CD4-positive, alpha-beta T cell (primary cell): ENCODE measurements at places on chromosomes 3 and 15. TPM values are rescaled to one million over a fixed set of nuclear protein-coding genes. Genes with fewer than 3 reads are reported as not detected.
A peak's percentile ranks its signal among the peaks of the same experiment; 100 is the strongest.

GRCh38 chr15:48343865-48344264 is 12.6 kb downstream of the DUT start:
- no peaks in the 10 kb centered on the region for H3K4me1 ChIP-seq
- no peaks in the 10 kb centered on the region for H3K27me3 ChIP-seq
- no peak for DNase-seq
- H3K27ac ChIP-seq = no peak overlapping the region
- H3K4me3 ChIP-seq = no peak overlapping the region
- H3K36me3 ChIP-seq = peaks cover 31% of the 10 kb centered on the region

The MED12L gene
- 0.49 TPM for total RNA-seq

DNA sequence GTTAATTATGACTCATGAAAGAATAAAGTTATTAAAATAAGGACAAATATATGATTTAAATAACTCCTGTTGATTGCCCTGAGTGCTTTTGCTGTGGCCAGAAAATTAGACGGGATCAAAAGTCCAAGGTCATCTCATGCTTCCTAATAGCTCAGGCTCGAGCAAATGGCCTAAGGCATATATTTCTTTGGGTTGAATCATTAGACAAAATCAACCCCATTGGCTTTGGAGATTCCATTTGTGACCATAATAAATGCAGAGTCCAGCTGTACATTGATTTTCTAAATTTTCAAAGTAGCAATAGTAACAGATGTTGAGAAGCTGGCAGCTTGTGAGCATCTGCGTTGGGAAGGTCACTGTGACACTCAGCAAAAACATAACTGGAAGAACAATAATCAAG is 464.5 kb upstream of the TGFBR2 start:
- no peaks in the 10 kb centered on the region for H3K4me1 ChIP-seq
- no peak overlapping the region for H3K27ac ChIP-seq
- no peaks in the 10 kb centered on the region for H3K36me3 ChIP-seq
- no peak for DNase-seq
- no peak overlapping the region for H3K4me3 ChIP-seq

- peaks cover 31% of the 10 kb centered on the region for H3K4me1 ChIP-seq
- no peaks in the 10 kb centered on the region for H3K27me3 ChIP-seq
- no peak for DNase-seq
- no peak overlapping the region for H3K4me3 ChIP-seq
Observed at GRCh38 chr3:112137781-112138180, 4.7 kb upstream of the GCSAM start.

DNA sequence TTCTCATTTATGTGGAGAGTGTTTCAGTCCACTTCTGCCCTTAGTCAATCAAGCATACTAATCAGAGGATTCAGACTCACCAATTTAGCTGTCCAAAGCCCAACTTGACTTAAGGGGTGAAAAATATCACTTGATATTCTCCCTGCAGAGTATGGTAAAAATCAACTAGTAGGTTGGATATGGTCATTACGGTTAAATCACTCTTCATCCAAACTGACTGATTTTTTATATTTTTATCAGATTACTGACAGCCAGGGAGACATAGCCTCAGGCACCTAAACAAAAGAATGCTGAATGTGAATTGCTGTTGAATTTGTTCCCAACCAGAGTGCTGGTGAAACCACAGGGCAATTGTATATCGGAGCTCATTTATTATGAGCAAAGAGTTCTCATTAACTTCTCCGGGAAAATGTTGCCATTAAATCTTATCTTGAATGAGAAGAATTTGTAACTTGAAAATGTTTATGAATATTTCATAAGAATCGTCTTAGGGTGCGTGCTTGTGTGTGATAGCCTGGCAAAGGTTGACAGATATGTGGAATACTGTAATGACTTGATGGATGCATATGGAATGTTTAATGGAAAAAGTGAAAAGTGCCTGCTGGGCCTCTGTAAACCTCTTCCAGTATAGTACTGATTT is 411.2 kb downstream of the NAALADL2 start:
- H3K27ac ChIP-seq = no peak overlapping the region
- H3K36me3 ChIP-seq = no peaks in the 10 kb centered on the region
- H3K27me3 ChIP-seq = no peaks in the 10 kb centered on the region

DNA sequence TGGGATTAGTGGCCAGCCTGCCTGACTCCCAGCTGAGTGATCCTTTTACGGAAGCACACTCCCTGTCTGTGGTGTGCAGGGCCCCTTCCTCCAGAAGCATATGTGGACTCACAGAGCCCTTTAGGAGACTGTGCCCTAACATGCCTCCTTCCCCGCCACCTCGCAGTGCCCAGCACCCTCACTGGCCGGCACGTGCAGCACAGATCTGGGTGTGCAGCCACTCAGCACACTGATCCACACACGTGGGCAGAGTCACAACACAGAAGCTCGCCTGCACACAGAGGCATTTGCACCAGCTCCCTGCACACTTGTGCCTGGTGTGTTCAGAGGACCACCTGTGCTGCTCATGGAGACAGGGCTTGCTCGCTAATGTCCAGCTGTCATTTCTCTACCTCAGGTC is 23.6 kb upstream of the CSPG4 start:
- DNase-seq = no peak
- H3K27me3 ChIP-seq = no peaks in the 10 kb centered on the region
- peaks cover 28% of the 10 kb centered on the region for H3K4me1 ChIP-seq
- no peaks in the 10 kb centered on the region for H3K36me3 ChIP-seq
- H3K4me3 ChIP-seq = no peak overlapping the region

DNA sequence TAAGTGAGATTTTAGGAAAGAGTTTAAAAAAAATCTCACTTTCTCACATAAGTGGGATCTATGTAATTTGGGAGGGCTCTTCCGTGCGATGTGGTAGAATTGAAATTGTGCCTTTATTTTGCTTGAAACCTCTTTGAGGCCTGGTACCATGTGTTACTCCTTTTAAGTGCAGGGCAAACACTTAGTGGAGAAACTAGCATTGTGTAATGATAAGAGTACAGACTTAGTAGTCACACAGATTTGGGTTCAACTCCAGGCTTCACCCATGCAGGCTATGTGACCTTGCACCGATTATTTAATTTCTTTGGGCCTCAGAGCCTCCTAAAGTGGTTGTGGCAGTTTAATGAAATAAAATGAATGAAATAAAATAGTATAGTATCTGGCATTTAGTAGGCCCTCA is 2.4 kb downstream of the PSMA4 start:
- H3K36me3 ChIP-seq = peaks cover 49% of the 10 kb centered on the region
- H3K4me3 ChIP-seq = no peak overlapping the region
- H3K27me3 ChIP-seq = no peaks in the 10 kb centered on the region
- H3K27ac ChIP-seq = no peak overlapping the region
- no peak for DNase-seq

DNA sequence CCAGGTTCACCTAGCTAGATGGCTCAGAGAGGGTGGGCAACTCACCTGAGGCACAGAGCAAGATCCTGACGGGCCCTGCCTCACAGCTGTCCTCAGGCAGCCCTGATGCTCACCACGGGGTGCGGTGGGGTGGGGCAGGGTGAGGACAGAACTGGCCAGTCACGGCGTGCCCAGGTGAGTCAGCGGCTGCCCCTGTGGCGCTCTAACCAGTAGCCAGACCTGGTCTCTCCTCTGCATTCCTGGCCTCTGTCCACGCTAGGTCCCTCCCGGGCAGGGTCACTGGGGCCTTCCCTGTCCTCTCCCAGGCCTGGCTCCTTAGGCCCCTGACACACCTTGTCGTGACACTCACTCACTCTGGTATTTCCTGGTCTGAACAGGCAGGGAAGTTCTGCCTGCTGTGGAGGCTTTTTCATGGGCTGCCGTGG is 901 bp downstream of the ALS2CL start:
- peak overlapping the region; percentile 71 for H3K4me3 ChIP-seq
- H3K4me1 ChIP-seq = peaks cover 73% of the 10 kb centered on the region
- H3K36me3 ChIP-seq = peaks cover 10% of the 10 kb centered on the region
- DNase-seq = no peak
- no peaks in the 10 kb centered on the region for H3K27me3 ChIP-seq
- no peak overlapping the region for H3K27ac ChIP-seq

GRCh38 chr3:28700728-28701127 is 352.1 kb upstream of the AZI2 start:
- H3K27ac ChIP-seq = no peak overlapping the region
- H3K4me1 ChIP-seq = no peaks in the 10 kb centered on the region
- no peaks in the 10 kb centered on the region for H3K27me3 ChIP-seq

The XCR1 gene
- 0.20 TPM for total RNA-seq

DNA sequence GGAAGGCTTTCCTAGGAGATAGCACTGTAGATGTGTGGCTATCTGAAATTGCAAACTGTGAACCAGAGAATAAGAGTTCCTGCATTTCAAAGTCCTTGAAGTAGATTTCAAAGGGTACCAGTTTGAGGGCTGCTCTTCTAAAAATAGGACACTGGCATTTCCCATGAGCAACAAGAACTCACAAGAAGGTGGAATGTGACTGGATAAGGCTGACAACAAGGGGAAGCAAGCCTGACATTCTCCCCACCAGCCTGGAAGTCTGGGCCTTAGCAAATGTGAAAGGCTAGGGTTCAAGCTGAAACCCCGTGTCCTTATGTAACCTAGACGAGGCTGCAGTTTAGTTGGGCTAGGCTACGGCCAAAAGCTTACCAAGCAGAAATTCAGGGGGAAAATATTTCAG is 18.7 kb upstream of the TJP1 start:
- H3K36me3 ChIP-seq = no peaks in the 10 kb centered on the region
- H3K27me3 ChIP-seq = peaks cover 13% of the 10 kb centered on the region
- no peaks in the 10 kb centered on the region for H3K4me1 ChIP-seq
- DNase-seq = no peak
- H3K27ac ChIP-seq = no peak overlapping the region

DNA sequence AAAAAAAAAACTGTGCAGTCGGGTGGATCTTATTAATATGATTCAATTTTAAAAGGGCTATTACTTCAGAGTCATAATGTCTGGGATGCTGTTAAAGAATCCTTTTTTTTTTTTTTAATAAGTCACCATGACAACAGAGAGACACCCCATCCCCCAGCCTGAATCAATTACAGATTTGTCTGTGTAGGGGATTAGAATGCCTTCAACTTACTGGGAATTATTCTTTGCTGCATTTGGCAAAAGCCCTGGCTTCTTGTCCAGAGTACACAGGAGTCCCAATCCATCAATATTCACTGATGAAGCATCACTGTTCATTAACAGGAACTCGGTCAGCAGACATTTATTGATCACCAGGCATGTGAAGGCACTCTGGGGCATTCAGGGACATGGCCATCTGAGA is 12.7 kb upstream of the PXYLP1 start:
- no peaks in the 10 kb centered on the region for H3K4me1 ChIP-seq
- no peak for DNase-seq
- H3K27ac ChIP-seq = no peak overlapping the region
- no peaks in the 10 kb centered on the region for H3K27me3 ChIP-seq
- H3K4me3 ChIP-seq = no peak overlapping the region
- no peaks in the 10 kb centered on the region for H3K36me3 ChIP-seq

DNA sequence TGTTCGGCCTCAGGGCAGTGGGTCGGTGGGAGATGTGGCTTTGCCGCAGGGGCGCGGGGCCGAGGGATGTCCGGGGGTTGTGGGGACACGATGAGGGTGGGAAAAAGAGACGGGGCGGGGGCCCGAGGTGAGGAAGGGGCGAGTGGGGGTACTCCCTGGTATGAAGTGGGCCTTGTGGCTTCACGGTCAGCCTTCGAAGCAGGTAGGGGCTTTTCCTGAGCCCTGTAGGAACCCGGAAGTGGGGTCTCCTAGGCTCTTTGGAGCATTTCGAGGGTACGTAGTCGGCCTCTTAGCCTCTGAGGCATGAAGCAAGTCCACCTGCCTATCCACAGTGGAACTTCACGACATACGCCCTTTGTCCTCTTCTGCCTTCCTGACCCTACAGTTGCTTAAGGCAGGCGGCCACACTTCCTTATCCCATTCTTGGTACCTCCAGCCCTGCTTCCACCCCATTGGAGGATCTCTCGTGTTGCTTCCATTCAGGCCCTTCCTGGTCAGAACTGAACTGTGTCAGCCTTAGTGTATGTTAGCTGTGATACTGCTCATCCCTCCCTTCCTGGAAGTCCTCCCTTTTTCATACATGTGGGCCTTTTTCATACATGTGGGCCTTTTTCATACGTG is 389 bp downstream of the ARPC4 start:
- peak; percentile 32 for DNase-seq
- peaks cover 62% of the 10 kb centered on the region for H3K4me1 ChIP-seq
- peak overlapping the region; percentile 99 for H3K4me3 ChIP-seq
- H3K27ac ChIP-seq = peak overlapping the region; percentile 95
- no peaks in the 10 kb centered on the region for H3K27me3 ChIP-seq

- DNase-seq = no peak
- no peak overlapping the region for H3K4me3 ChIP-seq
- H3K36me3 ChIP-seq = no peaks in the 10 kb centered on the region
- H3K27ac ChIP-seq = no peak overlapping the region
Observed at GRCh38 chr15:58524247-58524646, 92.5 kb downstream of the LIPC start.

- H3K4me3 ChIP-seq = no peak overlapping the region
- no peak overlapping the region for H3K27ac ChIP-seq
- DNase-seq = no peak
- no peaks in the 10 kb centered on the region for H3K27me3 ChIP-seq
Observed at GRCh38 chr3:110526777-110527727, 544.6 kb upstream of the NECTIN3 start.

DNA sequence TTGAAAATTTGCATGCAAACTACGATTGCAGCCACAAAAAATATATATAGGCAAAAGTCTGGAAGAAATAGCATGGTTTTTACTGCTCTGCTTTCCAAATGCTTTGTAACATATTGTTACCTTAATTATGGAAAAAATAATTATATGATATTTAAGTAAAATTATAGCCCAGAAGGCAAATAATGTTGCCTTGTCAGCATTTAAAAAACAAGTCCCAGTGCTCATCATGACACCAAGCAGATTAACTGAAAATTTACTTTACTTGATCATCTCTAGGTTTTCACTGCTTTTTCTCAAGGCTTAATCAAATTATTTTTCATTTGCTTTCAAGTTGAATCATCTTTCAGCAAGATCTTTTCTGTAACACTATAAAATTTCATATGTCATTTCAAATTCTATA is 262.9 kb downstream of the ZMAT3 start:
- H3K36me3 ChIP-seq = no peaks in the 10 kb centered on the region
- no peak overlapping the region for H3K4me3 ChIP-seq
- no peak for DNase-seq
- no peaks in the 10 kb centered on the region for H3K4me1 ChIP-seq
- no peaks in the 10 kb centered on the region for H3K27me3 ChIP-seq

DNA sequence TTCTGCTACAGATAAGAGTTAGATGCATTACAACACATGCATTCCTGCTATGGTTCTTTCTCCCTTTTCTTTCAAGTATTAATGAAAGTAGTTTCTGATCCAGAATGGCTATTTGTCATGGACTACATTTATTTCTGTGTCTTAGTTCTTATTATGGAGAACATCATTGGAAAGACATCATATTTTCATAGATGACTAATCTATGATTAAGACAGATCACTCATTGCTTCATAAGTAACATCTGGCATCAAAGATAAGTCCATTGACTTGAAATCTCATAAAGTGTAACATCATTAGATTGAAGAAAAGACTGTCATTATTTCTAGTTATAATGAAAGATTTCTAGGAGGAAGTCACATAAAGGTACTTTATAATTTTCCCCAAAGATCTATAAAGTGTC is 366.7 kb downstream of the NSUN3 start:
- DNase-seq = no peak
- H3K4me1 ChIP-seq = no peaks in the 10 kb centered on the region
- H3K4me3 ChIP-seq = no peak overlapping the region
- no peaks in the 10 kb centered on the region for H3K36me3 ChIP-seq

The EOGT gene
- total RNA-seq = 13.4 TPM

The NEK11 gene
- total RNA-seq = 1.6 TPM

GRCh38 chr3:33541918-33542317 is 101.7 kb upstream of the UBP1 start:
- H3K27me3 ChIP-seq = no peaks in the 10 kb centered on the region
- H3K4me3 ChIP-seq = no peak overlapping the region
- no peaks in the 10 kb centered on the region for H3K4me1 ChIP-seq

The ZNF860 gene
- not detected for total RNA-seq

- no peak overlapping the region for H3K4me3 ChIP-seq
- no peak overlapping the region for H3K27ac ChIP-seq
- H3K4me1 ChIP-seq = no peaks in the 10 kb centered on the region
- DNase-seq = no peak
- H3K36me3 ChIP-seq = peaks cover 21% of the 10 kb centered on the region
- H3K27me3 ChIP-seq = no peaks in the 10 kb centered on the region
Observed at GRCh38 chr3:184907681-184908649, 96.0 kb downstream of the VPS8 start.
